ENCODE measurements at places on chromosomes 4 and X.

DNA sequence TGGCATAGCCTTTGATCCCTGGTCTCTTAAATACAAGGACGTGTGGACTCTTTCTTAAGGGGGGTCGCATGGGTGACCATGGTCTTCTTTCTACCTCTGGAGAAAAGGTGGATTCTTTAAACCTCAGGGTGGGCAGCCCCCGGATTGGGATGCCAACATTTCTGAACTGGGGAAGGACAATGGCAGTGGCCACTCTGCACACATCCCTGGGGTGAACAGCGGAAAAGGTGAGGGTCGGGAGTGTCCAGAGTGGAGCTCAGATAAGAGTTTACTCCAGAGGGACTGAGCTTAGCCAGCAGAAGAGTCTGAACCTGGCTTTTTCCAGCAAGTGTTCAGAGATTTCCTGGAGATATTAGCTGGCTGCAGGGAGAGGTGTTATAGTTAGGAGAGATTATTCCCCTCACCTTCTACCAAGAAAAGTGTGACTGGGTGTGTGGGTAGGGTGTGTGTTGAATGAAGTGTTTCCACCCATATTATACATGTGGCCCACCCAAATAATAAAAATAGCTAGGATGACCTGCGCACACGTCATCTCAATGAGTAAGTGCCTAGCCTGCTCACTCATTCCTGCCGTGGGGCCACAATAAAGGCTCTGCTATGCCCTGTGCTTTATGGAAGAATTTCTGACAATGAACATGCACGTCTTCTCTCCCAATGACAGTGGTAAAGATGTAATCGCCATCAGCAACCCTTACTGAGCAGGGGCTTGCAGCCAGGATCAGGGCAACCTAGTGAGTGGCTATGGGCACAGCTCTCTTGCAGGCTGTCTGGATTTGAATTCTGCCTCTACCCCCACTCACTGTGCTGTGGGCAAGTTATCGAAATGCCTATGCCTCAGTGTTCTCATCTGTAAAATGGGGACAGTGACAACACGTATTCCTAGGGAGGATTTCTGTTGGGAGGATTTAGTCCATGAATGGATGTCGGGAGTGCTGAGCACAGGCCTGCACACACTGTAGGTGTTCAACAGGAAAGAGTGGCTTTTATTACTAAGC lies 76.6 kb downstream of the SLC2A9 start:
- no peak for DNase-seq

- DNase-seq: no peak
Measured at GRCh38 chr4:90695411-90695810, 568.2 kb downstream of the CCSER1 start.

- DNase-seq: no peak
Measured at GRCh38 chr4:79913581-79913980, 159.4 kb downstream of the ANTXR2 start.

DNA sequence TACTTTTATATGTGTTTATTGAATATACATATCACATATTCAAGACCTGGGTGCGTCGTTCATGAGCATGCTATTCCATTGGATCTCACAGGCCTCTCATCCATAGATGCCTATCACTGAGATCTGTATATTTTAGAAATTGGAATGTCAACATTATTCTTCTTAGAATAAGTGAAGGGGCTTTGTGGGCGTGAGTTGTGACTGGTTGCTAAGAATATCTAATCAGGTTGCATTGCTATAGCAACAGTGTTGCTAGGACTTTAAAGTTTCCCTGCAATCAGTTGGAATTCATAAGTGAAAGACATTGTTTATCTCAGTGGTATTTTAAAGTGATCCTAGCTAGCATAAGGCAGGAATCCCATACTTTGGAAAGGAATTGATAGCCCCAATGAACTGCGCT lies 36.7 kb upstream of the ANK2 start:
- DNase-seq: peak; percentile 9

DNA sequence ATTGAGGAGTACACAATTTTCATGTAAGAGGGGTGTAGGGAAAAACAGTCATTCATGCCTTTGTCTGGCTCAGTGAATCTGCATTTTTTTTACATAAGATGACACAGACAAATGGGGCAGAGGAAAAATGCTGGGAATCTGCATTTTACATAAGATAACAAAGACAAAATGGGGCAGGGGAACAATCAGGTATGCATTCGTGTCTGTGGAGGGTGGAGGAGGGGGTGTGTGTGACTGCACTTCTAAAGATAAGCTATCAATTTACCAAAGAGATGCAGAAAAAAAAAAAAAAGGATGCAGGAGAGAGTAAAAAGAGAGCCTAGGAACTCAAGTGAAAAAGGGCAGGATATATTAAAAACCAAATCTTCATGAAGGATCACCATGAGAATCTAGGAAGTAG lies 637.4 kb downstream of the ZNF674 start:
- no peak for DNase-seq

DNA sequence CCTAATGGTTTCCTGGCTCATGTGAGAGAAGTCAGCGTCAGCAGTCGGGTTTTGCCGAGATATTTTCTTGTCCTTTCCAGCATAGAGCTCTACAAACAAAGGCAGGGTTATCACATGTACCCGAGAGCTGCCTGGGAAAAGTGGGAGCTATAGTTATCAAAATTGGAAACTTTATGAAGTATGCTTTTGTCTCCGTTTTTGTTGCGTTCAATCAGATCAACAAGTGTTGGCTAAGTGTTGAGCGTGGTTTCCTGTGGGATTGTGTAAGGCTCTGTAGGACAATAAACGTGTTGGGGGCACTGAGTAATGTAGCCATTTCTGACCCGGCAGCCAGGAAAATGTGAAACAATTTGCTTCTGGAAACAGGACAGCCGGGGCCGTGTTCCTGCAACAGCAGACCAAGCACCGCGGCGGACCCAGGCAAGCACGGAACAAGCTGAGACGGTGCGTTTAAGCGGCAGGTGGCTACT lies at the start of gene BMX:
TSS of gene BMX (plus strand) at position 311 of the 470 bp plus-strand sequence. CDS start 7,547 bp downstream, outside the sequence.
- DNase-seq: no peak

DNA sequence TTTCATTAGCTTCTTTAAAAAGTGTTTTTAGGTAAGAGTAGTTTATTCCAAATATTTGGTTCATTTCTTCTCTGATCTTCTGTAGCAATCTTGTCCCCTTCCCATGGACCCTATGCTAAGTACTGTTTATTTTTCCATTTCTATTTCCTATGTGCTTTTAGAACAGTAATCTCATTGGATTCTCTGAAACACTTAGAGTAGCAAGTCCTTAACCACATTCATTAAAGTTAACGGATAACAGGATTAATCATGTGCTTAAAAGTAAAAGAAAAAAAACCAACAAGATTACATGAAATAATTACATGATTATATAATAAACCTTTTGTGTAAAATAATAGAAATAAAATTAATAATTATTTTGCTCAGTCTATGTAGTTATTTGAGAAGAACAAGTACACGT lies 929.7 kb downstream of the C4orf33 start:
- DNase-seq: no peak

- peak; percentile 83 for DNase-seq
Measured at GRCh38 chr4:164779811-164780216, 25.9 kb downstream of the SMIM31 start.

DNA sequence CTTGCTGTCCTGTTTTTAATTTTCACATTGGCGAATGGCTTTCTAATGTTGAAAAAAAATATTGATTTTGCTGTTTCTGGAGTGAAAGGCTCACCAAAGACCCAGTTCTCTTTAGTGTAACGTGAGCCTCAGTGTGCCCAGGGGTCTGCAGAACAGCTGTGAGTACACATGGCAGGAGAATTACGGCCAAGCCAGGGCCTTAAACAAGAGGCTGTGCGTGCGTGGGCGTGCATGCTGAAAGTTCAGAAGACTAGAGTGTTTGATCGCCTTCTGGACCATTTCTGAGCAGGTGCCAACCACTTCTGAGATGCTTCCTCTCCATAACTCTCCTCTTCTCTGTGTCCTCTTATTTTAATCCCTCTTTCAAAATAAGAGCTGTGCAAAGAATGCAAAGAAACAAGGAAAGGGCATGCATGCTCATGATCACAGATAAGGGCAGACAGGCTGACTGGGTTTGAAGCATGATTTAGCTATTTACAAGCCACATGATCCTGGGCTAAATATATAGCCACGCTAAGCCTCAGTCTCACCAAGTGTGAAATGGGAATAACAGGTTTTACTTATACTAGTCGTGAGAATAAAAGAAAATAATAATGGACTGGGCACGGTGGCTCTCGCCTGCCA lies 9.9 kb downstream of the PHEX start:
- DNase-seq: no peak

GRCh38 chr4:138629669-138630068 lies 385.9 kb upstream of the NOCT start:
- no peak for DNase-seq

GRCh38 chrX:86711531-86712180 lies 563.4 kb downstream of the DACH2 start:
- peak; percentile 98 for DNase-seq

DNA sequence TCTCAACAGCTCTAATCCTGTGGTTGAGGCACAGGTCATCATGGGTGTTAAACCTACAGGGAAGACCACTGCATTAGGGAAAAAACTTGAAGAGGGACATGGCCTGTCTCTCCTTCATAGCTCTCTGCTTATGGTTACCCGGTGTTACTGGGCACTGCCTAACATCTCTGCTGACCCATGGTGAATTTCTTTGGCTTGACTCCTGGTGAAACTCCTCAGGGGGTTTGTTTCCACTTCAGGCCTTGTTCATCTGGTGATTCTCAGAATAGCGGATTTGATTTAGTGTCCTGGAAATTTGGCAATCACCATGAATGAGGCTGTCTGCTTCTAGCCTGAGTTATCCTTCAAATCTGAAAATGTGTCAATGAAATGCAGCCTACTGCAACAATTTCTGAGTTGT lies 114.4 kb downstream of the ZNF518B start:
- no peak for DNase-seq

GRCh38 chrX:71910643-71910985 lies at the start of gene NHSL2:
Gene NHSL2, plus strand, starts transcription at chrX:71910845.
- peak; percentile 84 for DNase-seq

GRCh38 chr4:23083391-23083790 lies 390.7 kb downstream of the GBA3 start:
- no peak for DNase-seq
